Heart right ventricle (tissue), 16 donors: ENCODE measurements at places on chromosomes 11 and 22. TPM values are rescaled to one million over a fixed set of nuclear protein-coding genes. Genes with fewer than 3 reads are reported as not detected.

DNA sequence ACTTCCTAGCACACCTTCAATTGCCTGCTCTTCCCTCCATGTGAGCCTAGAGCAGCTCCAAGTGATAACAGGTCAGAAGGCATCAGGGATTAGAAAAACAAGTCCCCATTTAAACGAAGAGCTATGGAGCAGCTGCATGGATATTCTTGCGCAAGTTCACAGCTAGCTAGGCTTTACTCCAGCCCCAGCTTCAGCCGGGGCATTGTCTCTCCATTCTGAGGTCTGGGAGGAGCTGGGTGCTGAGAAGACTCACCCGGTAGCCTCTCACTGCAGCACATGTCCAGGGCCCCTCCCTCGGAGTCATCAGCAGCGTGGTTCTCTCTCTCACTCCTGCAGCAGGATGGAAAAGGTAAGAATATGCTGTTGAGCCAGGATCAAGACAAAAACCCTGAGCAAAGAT, 26.0 kb downstream of the PTPN5 start:
- peaks cover 17% of the 10 kb centered on the region for H3K4me1 ChIP-seq
- no peak for DNase-seq
- no peak overlapping the region for H3K4me3 ChIP-seq
- no peak overlapping the region for H3K27ac ChIP-seq

DNA sequence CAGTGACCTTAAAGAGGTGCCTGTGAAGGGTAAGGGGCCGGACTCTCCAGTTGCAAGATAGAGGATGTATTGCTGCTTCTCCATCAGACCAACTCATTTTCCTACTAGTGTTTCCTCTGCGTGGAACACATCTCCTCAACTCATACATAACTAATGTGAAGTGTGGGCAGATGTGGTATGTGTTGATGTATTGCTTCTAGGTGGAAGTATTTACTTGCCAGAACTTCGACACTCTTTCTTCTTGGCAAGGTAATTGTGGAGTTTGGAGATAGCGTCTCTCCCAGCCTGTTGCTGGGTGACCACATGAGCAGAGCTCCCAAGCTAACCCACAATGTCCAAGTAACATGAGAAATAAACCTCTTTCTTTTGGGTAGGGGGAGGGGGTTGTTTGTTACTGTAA, 456.9 kb downstream of the DYNC2H1 start:
- H3K4me3 ChIP-seq, result no peak overlapping the region
- H3K27me3 ChIP-seq, result no peaks in the 10 kb centered on the region
- H3K36me3 ChIP-seq, result no peaks in the 10 kb centered on the region
- H3K4me1 ChIP-seq, result no peaks in the 10 kb centered on the region
- no peak overlapping the region for H3K27ac ChIP-seq

TRMU gene
- total RNA-seq, result 36.1 TPM

LIF gene
- total RNA-seq, result 0.51 TPM
